ENCODE measurements at places on chromosomes 4 and X. TPM values are rescaled to one million over a fixed set of nuclear protein-coding genes. Genes with fewer than 3 reads are reported as not detected.

S100P gene
- total RNA-seq = not detected

CXCL9 gene
- total RNA-seq = not detected

TRAM1L1 gene
- total RNA-seq = 3.1 TPM

MTCP1 gene
- 9.1 TPM for total RNA-seq

P2RY4 gene
- total RNA-seq = not detected

DNA sequence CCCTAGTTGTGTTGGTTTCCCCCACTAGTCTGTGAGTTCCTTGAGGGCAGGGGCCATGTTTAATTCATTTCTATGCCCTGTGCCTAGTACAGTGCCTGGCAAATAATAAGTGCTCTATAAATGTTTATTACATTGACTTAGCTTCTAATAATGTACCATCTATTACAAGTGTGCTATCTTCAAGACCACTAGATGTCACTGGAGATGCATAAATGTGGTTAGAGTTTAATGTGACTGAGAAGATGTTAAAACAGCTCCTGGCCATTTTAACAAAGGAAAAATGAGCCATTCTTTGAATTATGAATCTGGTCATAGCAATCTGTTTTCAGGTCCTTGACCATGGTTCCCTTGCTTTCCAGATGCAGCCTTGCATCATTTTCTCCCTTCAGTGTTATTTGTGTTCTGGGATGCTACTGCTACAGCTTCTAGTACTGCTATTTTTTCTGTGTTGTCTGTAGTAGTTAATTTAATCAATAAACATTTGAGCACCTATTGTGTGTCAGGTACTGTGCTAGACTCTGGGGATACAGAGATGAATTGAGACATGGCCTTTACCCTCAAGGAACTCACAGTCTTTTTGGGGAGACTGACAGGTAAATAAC lies 43.2 kb downstream of the SLC9A6 start:
- H3K27ac ChIP-seq = no peak overlapping the region
- no peak overlapping the region for H3K4me3 ChIP-seq
- no peaks in the 10 kb centered on the region for H3K36me3 ChIP-seq
- H3K27me3 ChIP-seq = no peaks in the 10 kb centered on the region

DNA sequence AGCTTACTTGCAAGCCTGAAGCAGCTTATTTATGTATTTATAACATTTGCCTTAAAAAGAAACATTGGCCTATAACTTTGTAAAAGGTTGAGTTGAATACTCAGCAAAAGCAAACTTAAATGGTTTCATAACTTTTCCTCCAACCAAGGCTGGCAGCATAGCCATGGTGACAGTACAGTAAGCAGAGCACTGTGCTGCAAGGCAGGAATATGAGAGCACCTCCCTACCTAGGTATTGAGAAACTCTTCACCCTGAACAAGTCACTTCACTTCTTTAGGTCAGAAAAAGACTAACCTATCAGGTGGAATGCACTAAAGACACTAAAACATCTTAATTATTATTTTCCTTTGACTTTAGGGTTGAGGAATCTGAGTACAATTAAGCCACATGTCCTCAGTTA lies 63.9 kb upstream of the GYPA start:
- no peaks in the 10 kb centered on the region for H3K4me1 ChIP-seq
- no peaks in the 10 kb centered on the region for H3K36me3 ChIP-seq
- no peak for DNase-seq
- no peaks in the 10 kb centered on the region for H3K27me3 ChIP-seq

GRCh38 chrX:1450361-1451161 lies 2.1 kb downstream of the ASMTL start:
- no peak overlapping the region for H3K4me3 ChIP-seq
- no peaks in the 10 kb centered on the region for H3K27me3 ChIP-seq
- no peaks in the 10 kb centered on the region for H3K4me1 ChIP-seq
- H3K27ac ChIP-seq = no peak overlapping the region

DNA sequence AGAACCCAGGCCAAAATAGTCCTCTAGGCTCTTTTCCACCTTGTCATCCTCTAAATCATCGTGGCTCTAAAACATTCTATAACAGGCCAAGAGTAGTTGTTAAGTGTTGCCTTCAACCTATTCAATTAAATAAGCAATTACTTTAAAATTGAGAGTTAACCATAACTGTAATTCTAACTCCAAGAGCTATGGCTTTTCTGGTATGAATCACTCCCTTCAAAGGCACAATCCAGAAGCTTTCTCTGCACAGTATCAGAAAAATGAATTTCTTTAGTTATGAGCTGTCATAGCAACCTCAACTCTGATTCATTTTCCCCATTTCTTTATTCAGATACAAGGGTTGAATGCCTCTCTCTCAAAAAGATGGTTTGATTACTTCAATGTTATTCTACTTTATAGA lies 21.7 kb downstream of the INPP4B start:
- no peaks in the 10 kb centered on the region for H3K27me3 ChIP-seq
- H3K36me3 ChIP-seq = no peaks in the 10 kb centered on the region
- H3K27ac ChIP-seq = no peak overlapping the region
- H3K4me3 ChIP-seq = no peak overlapping the region
- DNase-seq = peak; percentile 54
- H3K4me1 ChIP-seq = no peaks in the 10 kb centered on the region

DNA sequence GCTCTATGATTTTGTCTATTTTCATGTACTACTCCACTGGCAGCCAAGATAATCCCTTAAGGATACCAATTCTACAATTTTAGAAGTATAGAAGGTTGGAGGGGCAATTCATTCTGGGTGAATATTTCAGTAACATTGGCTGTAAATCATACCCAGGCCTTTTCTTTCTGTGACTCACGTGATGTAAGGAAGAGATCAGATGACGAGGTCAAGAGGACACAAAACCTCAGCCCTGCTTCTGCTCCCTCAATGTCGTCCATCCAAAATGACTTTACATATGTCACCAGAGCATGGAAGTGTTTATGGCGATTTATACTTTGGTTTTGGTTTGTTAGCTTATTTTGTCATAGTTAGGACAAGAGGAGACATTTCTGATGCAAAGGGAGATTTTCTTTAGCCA lies 70.7 kb upstream of the SLC4A4 start:
- no peak overlapping the region for H3K27ac ChIP-seq
- peak; percentile 43 for DNase-seq
- H3K27me3 ChIP-seq = no peaks in the 10 kb centered on the region

- peak overlapping the region; percentile 33 for H3K27ac ChIP-seq
- H3K27me3 ChIP-seq = no peaks in the 10 kb centered on the region
- H3K36me3 ChIP-seq = no peaks in the 10 kb centered on the region
- H3K4me1 ChIP-seq = peaks cover 10% of the 10 kb centered on the region
- no peak overlapping the region for H3K4me3 ChIP-seq
Measured at GRCh38 chrX:48472851-48473703, 2.9 kb upstream of the FTSJ1 start.

DNA sequence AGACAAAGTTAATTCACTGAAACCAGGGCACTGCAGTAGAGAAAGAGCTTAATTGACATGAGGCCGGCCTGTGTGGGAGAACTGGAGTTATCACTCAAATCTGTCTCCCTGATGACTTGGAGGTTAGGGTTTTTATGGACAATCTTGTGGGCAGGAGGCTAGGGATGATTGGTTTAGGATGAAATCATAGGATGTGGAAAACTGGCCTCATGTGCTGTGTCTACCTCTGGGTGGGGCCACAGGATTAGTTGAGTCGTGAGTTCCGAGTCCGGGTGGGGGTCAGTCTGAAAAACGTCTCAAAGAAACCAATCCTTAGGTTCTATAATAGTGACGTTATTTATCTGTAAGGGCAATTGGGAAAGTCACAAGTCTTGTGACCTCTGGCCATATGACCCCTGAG lies 68.1 kb downstream of the UCHL1 start:
- no peak for DNase-seq
- H3K4me3 ChIP-seq = no peak overlapping the region
- H3K27me3 ChIP-seq = peaks cover 2% of the 10 kb centered on the region
- no peak overlapping the region for H3K27ac ChIP-seq

DNA sequence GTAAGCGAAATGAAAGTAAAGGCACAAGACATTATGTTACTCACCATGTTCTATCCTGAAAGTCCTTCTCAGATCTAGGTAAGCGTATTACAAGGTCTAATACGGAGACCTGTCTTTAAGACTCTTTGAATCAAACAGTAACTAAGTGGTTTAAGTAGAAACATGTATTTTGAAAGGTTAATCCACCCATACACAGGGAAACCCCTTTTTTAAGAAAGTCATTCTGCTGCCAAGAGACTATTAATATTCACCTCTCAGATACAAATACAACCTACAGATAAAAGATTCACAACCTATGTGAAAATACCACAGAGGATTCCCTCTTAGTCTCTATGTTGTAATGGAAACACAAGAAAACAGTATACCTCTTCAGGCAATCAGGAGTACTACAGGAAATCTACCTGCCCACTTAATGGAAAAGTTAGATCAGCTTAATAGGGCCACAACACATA lies 63.2 kb upstream of the TNIP3 start:
- H3K4me1 ChIP-seq = no peaks in the 10 kb centered on the region
- no peak overlapping the region for H3K27ac ChIP-seq
- H3K27me3 ChIP-seq = no peaks in the 10 kb centered on the region
- no peaks in the 10 kb centered on the region for H3K36me3 ChIP-seq
- no peak for DNase-seq

- no peak overlapping the region for H3K4me3 ChIP-seq
- no peak for DNase-seq
- H3K27me3 ChIP-seq = no peaks in the 10 kb centered on the region
Measured at GRCh38 chrX:12972243-12972642, 2.7 kb upstream of the TMSB4X start.

- H3K27ac ChIP-seq = no peak overlapping the region
- DNase-seq = no peak
- no peaks in the 10 kb centered on the region for H3K4me1 ChIP-seq
- H3K4me3 ChIP-seq = no peak overlapping the region
Measured at GRCh38 chr4:42390622-42391354, 6.5 kb upstream of the SHISA3 start.

GRCh38 chrX:153539171-153539978 lies 21.9 kb downstream of the ATP2B3 start:
- H3K4me3 ChIP-seq = no peak overlapping the region
- H3K4me1 ChIP-seq = no peaks in the 10 kb centered on the region
- no peak for DNase-seq
- H3K36me3 ChIP-seq = no peaks in the 10 kb centered on the region

- no peaks in the 10 kb centered on the region for H3K27me3 ChIP-seq
- no peaks in the 10 kb centered on the region for H3K36me3 ChIP-seq
- no peak overlapping the region for H3K4me3 ChIP-seq
- H3K4me1 ChIP-seq = peaks cover 26% of the 10 kb centered on the region
- H3K27ac ChIP-seq = no peak overlapping the region
Measured at GRCh38 chr4:53961351-53961750, 103.1 kb downstream of the CHIC2 start.

DNA sequence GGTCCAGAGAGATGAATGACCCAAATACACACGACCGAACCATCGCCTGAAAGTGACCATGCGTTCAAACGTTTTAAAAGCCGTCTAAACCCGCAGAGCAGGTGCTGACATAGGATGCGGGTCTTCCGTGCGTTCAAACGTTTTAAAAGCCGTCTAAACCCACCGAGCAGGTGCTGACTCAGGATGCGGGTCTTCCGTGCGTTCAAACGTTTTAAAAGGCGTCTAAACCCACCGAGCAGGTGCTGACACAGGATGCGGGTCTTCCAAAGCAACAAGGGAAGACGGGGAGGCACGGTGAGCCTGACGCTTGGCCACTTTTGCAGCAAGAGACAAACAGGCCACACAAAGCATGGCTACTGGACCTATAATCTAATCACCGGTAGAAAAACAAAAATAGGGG lies 47.2 kb downstream of the GAK start:
- no peaks in the 10 kb centered on the region for H3K4me1 ChIP-seq
- no peak overlapping the region for H3K27ac ChIP-seq
- no peaks in the 10 kb centered on the region for H3K27me3 ChIP-seq
- H3K36me3 ChIP-seq = peaks cover 9% of the 10 kb centered on the region
- DNase-seq = no peak

DNA sequence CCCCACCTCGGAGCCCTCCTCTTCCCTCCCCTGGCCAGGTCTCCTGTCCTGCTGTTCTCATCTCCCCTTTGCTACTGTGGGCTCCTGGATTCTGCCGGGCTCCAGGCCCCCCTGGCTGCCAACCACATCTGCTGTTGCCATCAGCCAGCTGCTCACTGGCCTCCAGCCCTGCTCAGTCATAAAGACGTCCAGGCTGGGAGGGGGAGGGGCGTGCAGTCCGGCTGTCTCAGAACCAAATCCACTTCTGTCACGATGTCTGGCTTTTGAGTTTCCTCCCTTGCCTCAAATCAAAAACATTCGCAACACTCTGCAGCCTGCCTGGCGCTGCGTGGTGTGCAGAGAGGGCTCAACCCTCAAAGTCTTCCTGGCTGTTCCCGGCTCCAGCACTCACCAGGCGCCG lies 7.1 kb downstream of the RASL11B start:
- DNase-seq = no peak
- H3K36me3 ChIP-seq = no peaks in the 10 kb centered on the region
- no peaks in the 10 kb centered on the region for H3K4me1 ChIP-seq
- no peaks in the 10 kb centered on the region for H3K27me3 ChIP-seq
- H3K4me3 ChIP-seq = no peak overlapping the region

DNA sequence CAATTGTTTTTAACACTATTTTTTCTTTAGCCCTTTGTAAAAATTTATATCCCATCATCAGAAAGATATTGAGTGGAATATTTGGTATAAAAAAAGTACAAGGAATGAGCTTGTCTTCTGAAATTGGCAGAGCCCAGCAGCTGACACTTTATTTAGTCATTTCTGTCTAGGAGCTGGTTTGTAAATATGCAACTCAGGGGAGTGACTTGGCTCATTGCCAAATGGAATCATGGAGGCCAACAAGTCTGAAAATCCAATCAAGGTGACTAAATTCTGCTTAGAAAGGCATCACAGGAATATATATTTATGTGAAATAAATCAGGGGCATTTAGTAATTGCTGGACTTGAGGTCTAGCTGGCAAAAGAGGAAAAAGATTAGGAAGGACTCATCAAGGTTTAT lies 74.4 kb downstream of the OTC start:
- no peaks in the 10 kb centered on the region for H3K4me1 ChIP-seq
- no peak overlapping the region for H3K27ac ChIP-seq
- no peak overlapping the region for H3K4me3 ChIP-seq
- H3K36me3 ChIP-seq = no peaks in the 10 kb centered on the region

DNA sequence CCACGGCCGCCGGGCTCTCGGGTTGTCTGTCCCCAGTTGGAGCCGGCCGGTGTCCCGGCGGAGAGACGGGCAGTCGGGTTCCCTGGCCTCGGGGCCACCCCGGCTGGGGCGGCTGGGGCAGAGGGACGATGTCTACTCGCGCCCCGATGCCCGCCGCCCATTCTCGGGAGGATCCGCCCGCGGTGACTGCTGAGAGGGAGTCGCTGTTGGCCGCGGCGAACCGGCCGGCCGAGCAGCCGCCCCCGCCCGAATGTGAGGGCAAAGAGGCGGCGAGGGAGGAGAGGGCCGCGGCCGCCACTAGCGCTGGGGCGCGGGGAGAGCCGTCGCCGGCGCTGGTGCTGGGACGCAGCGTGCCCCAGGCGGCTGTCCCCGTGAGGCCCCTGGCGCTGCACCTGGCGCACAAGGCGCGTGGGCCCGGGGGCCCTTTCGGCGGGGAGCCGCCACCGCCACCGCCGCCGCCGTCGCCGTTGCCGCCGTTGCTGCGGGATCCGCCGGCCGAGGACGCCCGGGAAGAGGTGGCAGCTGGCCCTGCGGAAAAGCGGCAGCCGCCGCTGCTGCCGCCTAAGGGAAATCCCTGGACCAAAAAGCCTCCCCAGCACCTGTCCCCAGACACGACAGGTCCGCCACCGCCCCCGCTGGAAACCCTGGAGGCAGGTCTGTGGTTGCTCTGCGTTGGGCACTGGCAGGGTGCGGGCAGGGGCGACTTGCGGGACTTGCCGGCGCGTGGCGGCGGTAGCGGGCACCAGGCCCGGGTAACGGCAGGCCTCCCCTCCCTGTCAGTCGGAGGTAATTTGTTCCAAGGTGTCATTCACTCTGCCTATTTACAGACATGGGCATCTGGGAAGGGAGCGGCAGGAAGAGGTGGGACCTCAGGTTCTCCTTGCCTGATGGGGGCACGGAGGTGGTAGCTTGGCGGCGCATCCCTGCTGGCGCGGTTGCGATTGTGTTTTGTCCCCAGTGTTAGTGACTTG lies 739 bp downstream of the LARP1B start:
- peak overlapping the region; percentile 84 for H3K4me3 ChIP-seq
- H3K27me3 ChIP-seq = no peaks in the 10 kb centered on the region
- peak overlapping the region; percentile 93 for H3K27ac ChIP-seq
- H3K36me3 ChIP-seq = no peaks in the 10 kb centered on the region
- peaks cover 6% of the 10 kb centered on the region for H3K4me1 ChIP-seq
